ENCODE measurements at places on chromosomes 1 and 21.

DNA sequence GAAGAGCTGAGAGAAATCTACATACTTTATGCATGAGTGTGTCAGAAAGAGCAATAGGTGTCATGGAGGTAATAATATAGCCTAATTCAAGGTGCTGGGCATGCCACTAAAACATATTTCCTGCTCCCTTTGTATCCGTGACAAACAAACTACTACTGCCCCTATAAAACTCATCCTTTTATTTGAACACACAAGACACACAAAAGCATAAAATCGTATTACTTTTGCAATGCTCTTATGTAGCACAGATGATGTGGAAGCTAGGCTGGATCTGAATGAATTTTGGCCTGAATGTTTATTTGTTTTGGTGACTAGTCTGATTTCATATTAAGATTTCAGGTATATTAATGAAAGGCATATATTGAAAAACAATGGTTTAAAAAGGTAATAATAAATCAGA is 239.3 kb upstream of the NEGR1 start:
- no peak for DNase-seq

- peak; percentile 86 for DNase-seq
Measured at GRCh38 chr21:44845418-44846223, 27.8 kb upstream of the SUMO3 start.

GRCh38 chr1:116753312-116753711 is 918 bp upstream of the CD2 start:
- no peak for DNase-seq

DNA sequence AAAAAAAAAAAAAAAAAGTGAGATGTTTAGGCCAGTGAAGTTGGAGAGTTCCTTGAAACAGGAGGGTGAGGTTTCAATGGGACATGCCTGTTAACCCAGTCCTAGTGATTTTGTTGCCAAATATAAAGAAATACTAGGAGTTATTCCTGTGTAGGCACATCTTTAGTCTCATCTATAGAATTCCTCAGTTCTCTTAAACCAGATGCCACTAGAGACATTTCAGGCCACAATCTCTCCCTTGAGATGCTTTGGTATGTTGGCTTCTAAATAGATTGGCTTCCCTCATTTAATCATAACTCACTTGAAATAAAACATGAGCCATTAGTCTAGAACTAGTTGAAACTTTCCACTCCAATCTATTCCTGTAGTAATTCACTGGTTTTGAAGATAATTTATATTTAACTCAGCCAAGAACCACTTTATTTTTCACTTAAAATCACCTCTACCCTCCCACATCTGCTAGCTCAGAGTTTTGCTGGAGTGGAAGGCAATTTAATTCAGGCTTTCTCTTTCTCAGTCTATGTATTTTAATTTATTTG is 29.8 kb downstream of the GPR137B start:
- no peak for DNase-seq

- no peak for DNase-seq
Measured at GRCh38 chr1:101363891-101364318, 127.1 kb downstream of the S1PR1 start.

DNA sequence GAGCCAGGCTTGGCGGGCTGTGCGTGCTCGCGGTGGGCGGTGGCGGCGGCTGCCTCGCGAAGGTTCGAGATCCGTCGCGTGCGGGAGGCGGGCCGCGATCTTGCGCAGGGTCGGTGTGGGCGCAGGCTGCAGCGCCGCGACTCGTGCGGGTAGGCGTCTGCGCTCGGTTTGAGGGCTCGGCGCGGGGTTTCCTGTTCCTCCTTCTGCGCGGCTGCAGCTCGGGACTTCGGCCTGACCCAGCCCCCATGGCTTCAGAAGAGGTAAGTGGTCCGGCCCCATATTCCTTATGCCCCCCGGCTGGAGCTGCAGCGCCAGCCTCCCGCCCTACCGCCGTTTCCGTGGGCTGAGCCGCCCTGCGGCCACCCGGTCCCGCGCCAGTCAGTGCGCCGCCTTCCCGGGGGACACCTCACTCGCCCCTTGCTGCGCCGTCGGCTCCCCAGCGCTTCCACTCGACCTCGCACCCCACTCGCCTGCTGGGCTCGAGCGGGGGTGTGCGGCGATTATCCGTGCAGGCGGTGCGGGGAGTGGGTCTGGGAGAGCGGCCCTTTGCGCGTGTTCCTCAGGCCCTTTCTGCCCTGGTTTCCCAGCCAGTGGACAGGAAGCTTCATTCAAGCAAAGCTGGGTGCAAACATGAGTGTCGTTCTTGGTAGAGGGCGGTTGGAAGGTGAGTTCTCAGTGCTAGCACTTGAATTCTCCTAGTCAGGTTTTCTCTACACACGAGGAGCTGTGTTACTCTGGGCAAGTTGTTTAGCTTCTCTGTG is at the start of gene CACYBP:
Gene CACYBP (plus strand): TSS at position 12 of the 761 bp plus-strand sequence. CDS start 234 bp downstream, at position 246.
- DNase-seq: no peak

- no peak for DNase-seq
Measured at GRCh38 chr1:173134800-173135199, 72.3 kb downstream of the TNFSF4 start.

GRCh38 chr1:226697151-226697928 is 41.7 kb downstream of the ITPKB start:
- DNase-seq: no peak

- DNase-seq: no peak
Measured at GRCh38 chr1:208223136-208223535, 21.0 kb downstream of the PLXNA2 start.

GRCh38 chr1:87505391-87505983 is 176.8 kb downstream of the LMO4 start:
- DNase-seq: no peak

DNA sequence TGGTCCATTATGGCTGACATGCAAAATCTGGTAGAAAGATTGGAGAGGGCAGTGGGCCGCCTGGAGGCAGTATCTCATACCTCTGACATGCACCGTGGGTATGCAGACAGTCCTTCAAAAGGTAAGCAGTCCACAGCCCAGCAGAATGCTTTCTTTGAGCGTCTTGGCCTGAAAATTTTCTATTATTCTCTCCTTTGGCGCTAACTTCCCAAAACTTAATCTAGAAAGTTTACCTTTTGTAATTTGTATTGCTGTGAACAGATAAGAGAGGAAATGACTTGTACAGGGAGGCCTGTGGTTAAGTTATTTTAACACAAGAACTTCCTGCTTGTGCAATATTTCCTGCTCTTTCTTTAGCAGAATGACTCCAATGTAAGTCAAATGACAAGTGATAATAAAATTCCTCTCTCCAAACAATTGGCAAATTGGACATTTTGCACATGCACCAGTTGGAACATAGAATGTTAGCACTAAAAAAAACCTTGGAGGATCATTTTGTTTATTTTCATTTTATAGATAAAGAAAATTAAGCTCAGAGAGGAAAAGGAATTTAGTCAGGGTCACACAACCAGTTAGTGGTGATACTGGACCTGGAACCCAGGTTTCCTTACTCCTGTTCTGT is 18.9 kb downstream of the CAP1 start:
- DNase-seq: peak; percentile 28

DNA sequence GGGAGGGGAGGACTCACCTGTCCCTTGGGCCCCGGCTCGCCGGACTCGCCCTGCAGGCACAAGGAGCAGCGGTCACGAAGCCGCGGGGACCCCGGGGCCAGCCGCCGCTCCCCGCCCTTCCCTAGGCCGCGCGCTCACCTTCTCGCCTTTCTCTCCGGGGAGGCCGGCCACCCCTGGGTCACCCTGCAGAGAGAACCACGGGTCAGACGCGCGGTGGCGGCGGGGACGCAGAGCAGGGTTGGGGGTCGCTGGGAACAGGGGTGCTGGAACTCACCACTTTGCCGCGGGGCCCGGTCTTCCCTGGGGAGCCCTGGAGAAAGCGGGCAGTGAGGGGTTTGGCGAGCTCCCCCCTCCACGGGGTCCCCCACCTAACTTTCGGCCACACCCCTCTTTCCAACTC is 13.3 kb downstream of the COL9A2 start:
- DNase-seq: no peak

DNA sequence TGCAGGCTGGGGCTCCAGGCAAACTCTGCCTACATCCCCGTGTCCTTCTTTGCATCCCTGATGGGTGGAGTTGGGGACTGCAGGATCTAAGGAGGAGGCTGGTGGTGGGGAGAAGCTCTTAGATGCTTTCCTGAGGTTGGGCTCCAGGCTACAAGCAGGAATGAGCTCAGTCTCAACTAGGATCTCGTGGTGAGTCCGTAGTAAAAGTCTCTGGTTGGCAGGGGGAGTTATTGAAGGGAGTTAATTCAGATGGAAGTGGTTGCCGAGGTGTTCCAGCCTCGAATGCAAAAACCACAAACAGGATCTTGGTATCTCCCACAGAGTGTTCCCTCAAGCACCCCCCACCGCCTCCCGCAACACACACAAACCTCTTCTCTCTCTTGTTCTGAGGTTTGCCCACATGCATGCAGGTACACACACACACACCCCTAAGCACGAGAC is 35.0 kb downstream of the TMCC2 start:
- DNase-seq: no peak

DNA sequence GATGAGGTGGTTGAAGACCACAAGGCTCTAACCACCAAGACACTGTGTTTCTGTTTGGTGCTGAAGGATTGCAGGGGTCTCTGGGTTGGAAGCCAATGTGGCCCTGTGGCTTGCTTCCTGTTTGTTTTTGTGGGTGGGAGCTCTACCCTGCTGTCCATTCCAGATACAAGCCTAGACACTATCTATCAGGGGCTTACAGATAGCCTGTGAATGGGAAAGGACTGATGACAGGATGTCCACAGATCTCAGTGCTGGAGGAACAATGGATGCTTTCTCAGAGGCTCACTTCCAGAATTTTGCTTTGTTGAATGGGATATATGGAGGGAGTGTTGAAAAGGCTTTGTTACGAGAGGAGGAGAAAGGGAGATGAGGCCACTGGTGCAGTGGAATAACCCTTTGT is 69.7 kb downstream of the NOS1AP start:
- no peak for DNase-seq

GRCh38 chr1:198943484-198944187 is 304.8 kb downstream of the PTPRC start:
- DNase-seq: no peak

Measured in stimulated activated CD4-positive, alpha-beta T cell treated with anti-CD3 and anti-CD28 coated beads, Interleukin-15, amount 100 ng/mL, for 24 hours (primary cell).